Hair follicle dermal papilla cell (primary cell): ENCODE measurements at places on chromosomes 2 and 18. TPM values are rescaled to one million over a fixed set of nuclear protein-coding genes. Genes with fewer than 3 reads are reported as not detected.

The RNU2-63P gene
- under 0.01 TPM in 1 of 2 replicates, not detected in the other for total RNA-seq

The RAB1A gene
- 66.7 and 69.6 TPM in 2 replicates for total RNA-seq

The SERPINB12 gene
- total RNA-seq = 0.32 TPM in 1 of 2 replicates, not detected in the other

The GPR155 gene
- total RNA-seq = 3.6 and 4.9 TPM in 2 replicates

The CCBE1 gene
- total RNA-seq = 257 and 302 TPM in 2 replicates
